ENCODE measurements at places on chromosomes 13 and 19. TPM values are rescaled to one million over a fixed set of nuclear protein-coding genes. Genes with fewer than 3 reads are reported as not detected.

GRCh38 chr19:45774765-45775164, 5.7 kb upstream of the SIX5 start:
- DNase-seq: no peak

The ZNF470 gene
- total RNA-seq: 1.0 TPM

The SGCG gene
- total RNA-seq: not detected

- no peak for DNase-seq
Measured at GRCh38 chr19:33488826-33489225, 32.8 kb downstream of the PEPD start.

- no peak for DNase-seq
Measured at GRCh38 chr19:16627928-16628182, 149 bp downstream of the MED26 start.

- no peak for DNase-seq
Measured at GRCh38 chr13:20001366-20002190, 43.1 kb downstream of the ZMYM2 start.
